A673 (cell line): ENCODE measurements at places on chromosomes 1 and 21.

DNA sequence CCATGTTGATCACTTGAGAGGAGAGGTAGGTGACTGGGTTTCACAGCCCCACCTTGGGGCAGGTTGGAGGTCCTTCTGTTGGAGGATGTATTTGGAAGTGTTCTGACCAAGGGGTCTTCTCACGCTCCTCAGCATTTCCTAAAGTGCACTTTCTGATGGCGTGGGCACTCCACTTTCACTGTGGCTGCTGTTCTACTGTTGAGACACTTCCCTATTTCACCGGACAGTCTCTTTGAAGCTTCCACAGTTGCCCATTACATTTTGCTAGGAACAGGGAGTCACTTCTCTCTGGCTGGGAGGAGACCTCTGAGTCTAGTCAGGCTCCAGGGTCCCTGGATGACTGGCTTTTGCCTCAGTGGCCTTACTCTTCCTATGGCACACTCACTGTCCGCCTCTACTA, 180.0 kb upstream of the LMO4 start:
- DNase-seq: no peak

DNA sequence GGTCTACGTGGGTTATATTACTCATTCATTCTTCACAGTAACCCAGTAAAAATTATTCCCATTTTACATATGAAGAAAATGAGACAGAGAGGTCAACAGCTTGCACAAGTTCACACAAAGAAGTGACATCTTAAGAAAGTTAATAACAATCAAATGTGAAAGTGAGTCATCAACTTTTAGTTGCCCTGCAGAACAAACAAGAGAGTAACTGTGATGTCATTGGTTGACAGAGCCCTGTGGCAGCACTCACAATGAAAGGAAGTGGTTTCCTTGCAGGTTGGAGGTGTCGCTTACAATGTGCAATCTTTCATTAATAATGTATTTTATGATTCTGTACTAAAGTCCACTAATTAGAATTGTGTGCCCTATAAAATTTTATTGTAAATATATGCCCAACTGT, 369.6 kb downstream of the RYR2 start:
- DNase-seq: no peak

GRCh38 chr1:2059290-2059953, 9.2 kb downstream of the PRKCZ start:
- DNase-seq: no peak

GRCh38 chr21:39319814-39320332, 6.4 kb upstream of the BRWD1 start:
- no peak for DNase-seq

DNA sequence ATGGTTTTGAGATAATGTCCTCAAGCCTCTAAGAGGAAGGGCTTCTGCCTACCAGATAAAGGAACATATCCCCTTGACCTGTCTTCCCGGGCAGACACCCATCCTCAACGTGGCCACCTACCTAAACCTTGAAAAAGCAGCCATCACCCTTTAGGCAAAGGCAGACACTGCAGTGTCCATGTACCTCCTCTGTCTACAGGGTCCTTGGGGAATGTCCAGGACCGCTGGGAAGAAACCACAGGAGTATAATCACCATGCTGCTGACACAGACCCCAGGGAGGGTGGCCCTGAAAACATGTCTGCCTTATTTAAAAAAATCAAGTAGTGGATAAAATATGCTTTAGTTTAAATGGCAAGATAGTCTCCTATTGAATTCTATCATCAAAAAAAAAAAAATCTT, 16.6 kb downstream of the BCAR3 start:
- no peak for DNase-seq

GRCh38 chr21:38170283-38170682, 86.5 kb upstream of the KCNJ15 start:
- no peak for DNase-seq

GRCh38 chr1:3431266-3431665, 23.2 kb upstream of the ARHGEF16 start:
- peak; percentile 16 for DNase-seq

- DNase-seq: no peak
These were observed 457.2 kb downstream of the AJAP1 start for GRCh38 chr1:5111581-5111980.

DNA sequence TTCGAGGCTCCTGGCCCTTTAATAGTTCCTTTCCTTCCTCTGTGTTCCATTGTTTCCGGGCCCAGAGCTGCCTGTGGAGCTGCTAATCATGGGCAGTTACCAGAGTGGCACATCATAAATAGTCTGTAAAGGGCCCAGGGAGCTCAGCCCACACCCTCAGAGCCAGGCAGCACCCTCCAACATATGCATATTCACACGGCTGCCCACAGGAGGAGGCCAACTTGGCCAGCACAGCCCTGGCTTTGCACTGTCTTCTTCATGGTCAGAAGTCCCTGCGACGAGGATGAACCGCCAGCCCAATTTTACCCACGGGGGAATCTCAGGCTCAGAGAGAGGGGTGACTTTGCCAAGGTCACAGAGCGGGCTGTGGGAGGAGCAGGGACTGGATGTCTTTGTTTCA, 172.5 kb downstream of the TRABD2B start:
- no peak for DNase-seq

DNA sequence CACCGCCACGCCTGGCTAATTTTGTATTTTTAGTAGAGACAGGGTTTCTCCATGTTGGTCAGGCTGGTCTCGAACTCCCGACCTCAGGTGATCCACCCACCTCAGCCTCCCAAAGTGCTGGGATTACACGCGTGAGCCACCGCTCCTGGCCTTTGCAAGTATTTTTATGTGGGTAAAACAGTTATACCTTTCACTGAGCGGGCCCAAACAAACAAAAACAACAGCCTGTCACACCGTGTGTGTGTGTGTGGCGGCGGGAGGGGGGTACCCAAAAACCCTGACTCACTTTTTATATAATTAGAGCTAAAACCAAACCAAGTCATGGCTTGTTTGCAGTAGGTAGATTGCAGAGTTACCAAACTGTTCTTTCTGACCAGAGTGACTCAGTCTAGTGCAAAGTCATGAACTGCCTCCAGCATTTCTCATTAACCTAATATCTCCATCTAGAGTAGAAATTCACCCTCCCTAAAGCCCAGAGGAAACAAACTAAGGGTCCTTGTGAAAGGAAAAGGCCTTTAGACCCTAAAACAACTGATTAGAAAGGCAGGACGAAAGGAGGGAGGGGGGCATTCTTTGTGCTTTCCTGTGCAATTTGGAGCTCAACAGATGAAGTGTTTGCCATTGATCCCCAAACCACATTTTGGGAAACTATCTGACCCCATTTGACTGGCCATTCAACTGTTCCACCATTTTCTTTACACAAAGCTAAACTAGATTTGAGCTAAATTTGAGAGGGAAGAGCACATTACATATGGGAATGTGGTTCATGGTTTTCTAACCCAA, 181.0 kb downstream of the DHRS3 start:
- DNase-seq: no peak
